T-cell (primary cell): ENCODE measurements at places on chromosomes 3 and 15. TPM values are rescaled to one million over a fixed set of nuclear protein-coding genes. Genes with fewer than 3 reads are reported as not detected.

DNA sequence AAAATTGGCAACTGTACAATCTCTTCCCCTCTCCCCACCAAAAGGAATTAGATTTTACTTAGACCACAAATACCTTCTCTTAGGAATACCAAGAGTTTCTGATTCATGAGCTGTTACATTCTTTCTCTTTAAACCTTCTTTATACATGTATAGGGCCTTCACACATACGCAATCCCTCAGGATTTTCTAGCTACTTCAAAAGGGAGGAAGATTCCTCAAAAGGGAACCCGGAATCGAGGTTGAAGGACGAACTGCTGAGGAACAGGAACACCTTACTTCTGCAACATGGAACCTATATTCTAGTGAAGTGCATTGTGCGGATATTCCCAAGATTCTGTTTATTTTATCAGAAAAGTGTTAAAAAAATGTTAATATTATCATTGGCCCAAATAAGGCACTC is 52.3 kb downstream of the GABRB3 start:
- no peak for DNase-seq

The RYR3 gene
- 0.07 TPM for total RNA-seq

DNA sequence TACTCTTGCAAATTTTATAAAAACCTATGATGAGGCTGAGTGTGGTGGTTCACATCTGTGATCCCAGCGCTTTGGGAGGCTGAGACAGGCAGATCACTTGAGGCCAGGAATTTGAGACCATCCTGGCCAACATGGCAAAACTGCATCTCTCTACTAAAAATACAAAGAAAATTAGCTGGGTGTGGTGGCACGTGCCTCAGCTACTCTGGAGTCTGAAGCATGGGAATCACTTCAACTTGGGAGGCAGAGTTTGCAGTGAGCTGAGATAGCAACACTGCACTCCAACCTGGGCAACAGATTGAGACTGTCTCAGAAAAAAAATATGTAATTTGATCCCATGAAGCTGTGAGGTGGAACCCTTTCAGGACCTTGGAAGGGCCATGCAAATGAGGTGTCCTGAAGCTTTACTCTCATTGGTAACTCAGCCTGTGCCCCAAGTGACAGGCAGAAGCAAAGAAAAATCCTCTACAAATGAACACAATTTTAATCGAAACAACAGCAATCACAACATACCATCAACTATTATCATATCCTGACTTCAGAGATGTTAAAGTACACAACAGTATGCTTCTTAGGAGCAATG is 84.6 kb upstream of the CDV3 start:
- DNase-seq: no peak

The CLPX gene
- total RNA-seq: 32.6 TPM

- no peak for DNase-seq
Measured at GRCh38 chr3:126030455-126030854, 53.5 kb downstream of the SLC41A3 start.

The ISLR gene
- not detected for total RNA-seq

The GOLGA8N gene
- 10.6 TPM for total RNA-seq

The GMPPB gene
- total RNA-seq: 38.2 TPM

DNA sequence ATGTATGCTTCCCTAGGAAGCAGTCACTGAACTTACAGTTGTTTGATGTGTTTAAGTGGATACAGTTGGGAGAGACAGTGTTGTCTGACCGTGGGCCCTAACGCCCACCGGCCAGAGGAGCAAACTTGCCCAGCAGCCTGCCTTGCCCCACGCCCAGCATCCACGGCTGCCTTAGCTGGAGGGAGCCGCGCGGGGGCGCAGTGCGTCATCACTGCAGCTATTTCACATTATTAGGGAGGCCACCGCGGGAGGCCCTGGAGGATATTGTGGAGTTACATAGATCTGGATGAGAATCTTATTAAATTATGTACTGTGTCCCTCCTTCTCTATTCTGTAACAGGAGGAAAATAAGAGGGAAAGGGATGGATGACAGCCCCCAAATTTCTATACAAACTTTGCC is 267.2 kb downstream of the GABRG3 start:
- DNase-seq: no peak

DNA sequence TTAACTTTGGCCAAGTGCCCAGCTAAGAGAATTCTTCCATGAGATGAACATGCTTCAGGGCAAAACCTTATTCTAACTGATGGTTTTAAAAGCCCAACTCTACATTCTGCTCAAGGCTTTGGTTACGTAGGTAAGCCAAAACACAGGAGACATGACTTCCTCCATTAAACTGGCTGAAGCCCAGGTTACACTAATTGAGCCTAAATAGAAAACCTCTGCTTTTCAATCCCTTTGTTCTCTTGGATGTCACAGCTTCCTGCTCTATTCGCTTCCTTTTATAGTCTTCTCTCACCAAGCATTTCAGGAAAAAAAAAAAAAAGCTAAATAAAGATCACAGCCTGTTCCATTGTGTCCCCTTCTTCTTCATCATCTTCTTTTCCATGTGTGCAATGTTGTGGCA is 420.4 kb downstream of the TIGIT start:
- no peak for DNase-seq

DNA sequence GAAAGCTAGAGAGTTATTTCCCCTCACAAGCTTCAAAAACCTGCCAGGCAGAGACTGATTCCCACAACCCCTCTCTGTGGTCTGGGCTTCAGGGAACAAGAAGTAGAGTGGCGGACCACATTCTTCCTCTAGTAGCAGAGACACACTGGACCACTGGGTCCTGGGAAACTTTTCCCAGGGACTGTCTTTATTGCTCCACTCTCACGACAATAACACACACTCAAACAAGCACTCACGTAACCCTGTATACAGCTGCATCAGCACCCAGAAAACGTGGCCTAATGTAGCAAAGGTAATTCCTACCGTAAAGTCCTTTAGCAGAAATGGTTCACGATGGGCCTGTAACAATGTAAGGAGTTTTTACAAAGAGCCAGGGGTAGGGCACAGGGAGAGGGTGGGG is 27.6 kb downstream of the CPOX start:
- DNase-seq: no peak

The TP63 gene
- 0.51 TPM for total RNA-seq

GRCh38 chr3:187661267-187661666 is 8.9 kb downstream of the SST start:
- DNase-seq: no peak

- DNase-seq: no peak
Measured at GRCh38 chr3:61922118-61922517, 360.7 kb downstream of the PTPRG start.

DNA sequence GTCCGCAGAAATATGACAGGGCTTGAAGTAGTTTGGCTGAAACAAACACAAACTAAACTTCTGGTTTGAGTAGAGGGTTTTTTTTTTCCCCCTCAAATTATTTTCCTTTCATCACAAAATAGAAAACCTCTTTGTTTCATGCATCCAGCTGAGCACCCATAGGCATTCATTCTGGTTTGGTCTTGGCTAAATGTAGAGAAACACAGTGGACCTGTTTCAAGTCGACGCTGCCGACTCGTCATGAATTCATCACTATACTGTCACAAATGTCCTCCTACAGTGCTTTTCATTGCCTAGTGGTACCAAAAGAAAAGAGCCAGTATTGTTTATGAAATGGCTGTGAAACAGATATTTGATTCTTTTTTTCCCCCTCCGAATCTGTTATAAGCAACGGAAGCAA is 52.4 kb upstream of the GYG1 start:
- DNase-seq: no peak

DNA sequence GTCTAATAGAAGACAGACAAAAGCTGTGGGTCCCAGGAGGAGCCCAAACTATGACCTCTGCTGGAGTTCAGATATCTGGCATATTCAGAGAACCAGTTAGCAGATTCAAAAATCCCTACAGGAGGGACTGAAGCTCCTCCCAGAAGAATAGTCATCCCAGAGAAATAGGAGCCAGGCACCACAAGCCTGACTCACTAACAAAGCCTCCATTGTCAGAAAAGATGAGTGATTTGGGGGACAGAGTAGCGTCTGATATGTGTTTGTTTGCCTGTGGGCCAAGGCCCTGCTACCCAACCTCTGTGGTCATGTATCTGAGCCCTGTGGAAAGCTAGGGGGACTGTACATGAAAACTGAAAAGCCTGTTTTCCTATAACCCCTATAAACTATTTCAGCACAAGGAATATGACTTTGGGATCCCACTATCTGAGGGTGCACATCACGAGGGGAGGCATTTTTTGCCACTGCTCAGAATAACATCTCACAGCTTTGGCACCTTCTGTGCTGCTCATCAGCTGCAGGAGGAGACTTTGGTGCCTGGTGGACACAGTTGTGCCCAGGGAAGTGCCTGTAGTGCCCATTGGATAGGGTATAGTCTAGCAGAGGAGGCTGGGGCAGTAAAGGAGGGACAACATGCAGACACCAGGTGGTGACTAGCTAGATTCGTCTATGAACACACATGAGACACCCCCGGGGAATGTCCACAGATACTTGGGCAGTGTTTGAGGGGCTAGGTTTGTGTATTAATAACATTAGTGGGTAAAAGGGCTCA is 9.7 kb upstream of the LARP6 start:
- no peak for DNase-seq

The SLCO2A1 gene
- 0.18 TPM for total RNA-seq

DNA sequence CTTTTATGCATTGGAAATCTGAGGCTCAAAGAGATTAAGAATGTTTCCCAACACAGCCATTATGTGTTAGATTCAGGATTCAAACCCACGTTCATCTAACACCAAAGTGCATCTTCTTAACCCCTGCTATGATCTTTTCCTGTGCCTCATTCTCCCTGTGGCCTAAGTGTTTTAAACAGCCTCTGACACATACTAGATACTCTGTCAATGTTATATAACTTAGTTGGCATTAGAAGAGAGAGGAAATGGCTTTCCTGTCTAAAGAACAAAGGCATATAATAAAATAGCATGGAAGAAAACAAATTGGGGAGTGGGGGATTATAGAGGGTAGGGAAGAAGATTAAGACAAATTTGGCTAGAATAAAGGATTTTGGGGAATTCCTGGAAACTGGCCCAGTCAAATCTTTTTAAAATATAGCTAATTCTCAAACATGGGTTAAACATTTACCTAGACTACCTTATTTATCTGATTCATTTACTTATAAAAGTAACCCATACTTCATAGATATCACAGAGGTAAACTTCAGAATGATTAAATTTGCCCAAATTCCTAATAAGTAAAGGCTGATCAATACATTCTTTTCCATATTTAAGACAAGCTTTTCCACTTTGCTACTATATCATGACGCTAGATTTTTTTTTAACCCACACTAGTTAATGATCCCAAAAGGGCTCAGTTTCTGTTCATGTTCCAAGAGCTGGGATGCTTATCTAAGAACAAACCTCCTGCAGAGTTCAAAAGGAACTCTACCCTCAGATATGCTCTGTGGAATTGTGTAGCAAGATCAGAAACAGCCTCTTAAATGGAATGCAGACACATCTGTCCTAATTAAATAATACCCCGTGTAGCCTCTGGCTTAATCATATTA is 122.9 kb upstream of the PTPRG start:
- DNase-seq: no peak

GRCh38 chr15:74540161-74540760 is 759 bp upstream of the ARID3B start:
- DNase-seq: no peak

- DNase-seq: no peak
Measured at GRCh38 chr3:137845194-137845593, 81.1 kb downstream of the SOX14 start.

GRCh38 chr3:37693511-37694283 is 168.0 kb upstream of the CTDSPL start:
- no peak for DNase-seq

GRCh38 chr3:152317184-152317583 is 48.5 kb downstream of the MBNL1 start:
- DNase-seq: no peak

The DAZL gene
- not detected for total RNA-seq

GRCh38 chr3:25854214-25854613 is 64.3 kb downstream of the OXSM start:
- DNase-seq: no peak

- DNase-seq: no peak
Measured at GRCh38 chr3:73432023-73432705, 192.6 kb downstream of the PDZRN3 start.

- DNase-seq: no peak
Measured at GRCh38 chr3:100125161-100125938, 11.0 kb upstream of the FILIP1L start.

The TGM5 gene
- total RNA-seq: not detected

DNA sequence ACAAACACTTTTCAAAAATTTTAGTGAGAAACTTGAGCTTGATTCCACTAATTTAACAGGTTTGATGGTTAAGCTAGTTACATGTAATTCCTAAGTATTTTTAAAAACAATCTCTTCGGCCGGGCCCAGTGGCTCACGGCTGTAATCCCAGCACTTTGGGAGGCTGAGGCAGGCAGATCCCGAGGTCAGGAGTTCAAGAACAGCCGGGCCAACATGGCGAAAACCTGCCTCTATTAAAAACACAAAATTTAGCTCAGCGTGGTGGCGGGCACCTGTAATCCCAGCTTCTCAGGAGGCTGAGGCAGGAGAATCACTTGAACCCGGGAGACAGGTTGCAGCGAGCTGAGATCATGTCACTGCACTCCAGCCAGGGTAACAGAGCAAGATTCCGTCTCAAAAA is 25.3 kb downstream of the TRA2B start:
- no peak for DNase-seq

- no peak for DNase-seq
Measured at GRCh38 chr15:74129586-74130154, 716 bp upstream of the ISLR2 start.

- no peak for DNase-seq
Measured at GRCh38 chr15:50675535-50676144, 11.0 kb downstream of the TRPM7 start.

- DNase-seq: no peak
Measured at GRCh38 chr3:34090876-34091275, 292.4 kb downstream of the PDCD6IP start.

The PP2D1 gene
- not detected for total RNA-seq

The FETUB gene
- not detected for total RNA-seq

The WNT7A gene
- total RNA-seq: 10.0 TPM

The EOMES gene
- total RNA-seq: 14.4 TPM

GRCh38 chr3:28651159-28651558 is 302.5 kb upstream of the AZI2 start:
- DNase-seq: no peak

The CFAP100 gene
- total RNA-seq: not detected

GRCh38 chr15:33872416-33873106 is 95.7 kb upstream of the CHRM5 start:
- DNase-seq: no peak

GRCh38 chr15:58536414-58536813 is 104.6 kb downstream of the LIPC start:
- DNase-seq: no peak

The COL6A5 gene
- total RNA-seq: not detected

- no peak for DNase-seq
Measured at GRCh38 chr15:56532721-56533460, 68.0 kb upstream of the MNS1 start.

The SMCO1 gene
- not detected for total RNA-seq

- DNase-seq: no peak
Measured at GRCh38 chr3:123481071-123481470, 32.2 kb upstream of the ADCY5 start.

The KIAA1143 gene
- total RNA-seq: 30.7 TPM

- DNase-seq: no peak
Measured at GRCh38 chr3:193963808-193964516, 172.0 kb upstream of the HES1 start.

The TLR9 gene
- total RNA-seq: 2.5 TPM

GRCh38 chr3:38264353-38264771 is 1.2 kb upstream of the SLC22A13 start:
- no peak for DNase-seq
